SHP77 (cell line): ENCODE measurements at places on chromosomes 3 and 15.

GRCh38 chr15:100230784-100231183, 111.0 kb downstream of the ADAMTS17 start:
- no peak for DNase-seq

- no peak for DNase-seq
Measured at GRCh38 chr15:90851114-90851513, 17.3 kb upstream of the FURIN start.

DNA sequence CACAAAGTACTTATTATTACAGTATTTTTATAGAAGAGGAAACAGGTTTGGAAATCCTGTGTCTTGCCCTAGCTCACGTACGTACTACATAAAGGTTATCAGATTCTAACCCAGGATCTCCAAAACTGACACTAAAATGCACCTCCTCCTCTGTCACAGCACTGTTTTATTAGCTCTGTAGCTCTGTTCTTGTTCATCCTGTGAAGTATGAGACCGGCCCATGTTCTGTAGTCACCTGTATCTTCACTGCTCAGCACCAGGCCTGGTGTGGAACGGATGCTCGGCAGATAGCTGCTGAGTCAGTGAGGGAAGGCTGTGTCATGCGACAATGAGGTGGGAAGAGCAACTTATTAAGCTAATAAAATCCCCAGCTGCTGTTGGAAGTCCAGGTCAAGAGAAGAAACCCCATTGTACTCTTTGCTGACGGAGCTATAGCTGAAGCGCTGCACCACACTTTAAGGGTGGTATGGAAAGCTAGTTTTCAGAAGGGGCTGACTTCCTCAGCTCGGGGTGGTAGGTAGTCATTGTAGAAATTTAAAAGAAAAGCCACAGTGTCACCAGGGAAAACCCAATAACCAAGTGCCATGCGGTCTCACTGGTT, 22.8 kb downstream of the BCL2A1 start:
- DNase-seq = no peak

GRCh38 chr3:133476971-133477375, 77.1 kb downstream of the BFSP2 start:
- DNase-seq = peak; percentile 83

DNA sequence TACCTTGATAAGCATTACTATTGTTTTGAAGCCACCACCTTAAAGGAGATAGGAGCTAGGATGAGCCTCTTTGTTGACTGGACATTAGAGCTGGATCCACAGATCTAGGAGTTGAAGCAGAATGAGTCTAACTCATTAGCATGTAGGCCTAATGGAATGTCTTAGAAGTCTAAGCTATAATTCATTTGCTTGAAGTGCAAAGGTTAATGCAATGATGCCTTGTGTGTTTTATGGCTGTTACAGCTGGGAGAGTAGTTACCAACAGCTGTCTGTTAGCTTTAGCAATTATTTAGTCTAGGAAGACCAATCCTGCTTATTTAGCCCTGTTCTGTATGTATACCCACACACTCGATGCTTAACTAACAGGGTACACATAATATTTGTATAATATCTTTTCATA, 419.3 kb downstream of the TUSC7 start:
- DNase-seq = no peak

GRCh38 chr15:56754772-56755370, 21.6 kb upstream of the ZNF280D start:
- no peak for DNase-seq

DNA sequence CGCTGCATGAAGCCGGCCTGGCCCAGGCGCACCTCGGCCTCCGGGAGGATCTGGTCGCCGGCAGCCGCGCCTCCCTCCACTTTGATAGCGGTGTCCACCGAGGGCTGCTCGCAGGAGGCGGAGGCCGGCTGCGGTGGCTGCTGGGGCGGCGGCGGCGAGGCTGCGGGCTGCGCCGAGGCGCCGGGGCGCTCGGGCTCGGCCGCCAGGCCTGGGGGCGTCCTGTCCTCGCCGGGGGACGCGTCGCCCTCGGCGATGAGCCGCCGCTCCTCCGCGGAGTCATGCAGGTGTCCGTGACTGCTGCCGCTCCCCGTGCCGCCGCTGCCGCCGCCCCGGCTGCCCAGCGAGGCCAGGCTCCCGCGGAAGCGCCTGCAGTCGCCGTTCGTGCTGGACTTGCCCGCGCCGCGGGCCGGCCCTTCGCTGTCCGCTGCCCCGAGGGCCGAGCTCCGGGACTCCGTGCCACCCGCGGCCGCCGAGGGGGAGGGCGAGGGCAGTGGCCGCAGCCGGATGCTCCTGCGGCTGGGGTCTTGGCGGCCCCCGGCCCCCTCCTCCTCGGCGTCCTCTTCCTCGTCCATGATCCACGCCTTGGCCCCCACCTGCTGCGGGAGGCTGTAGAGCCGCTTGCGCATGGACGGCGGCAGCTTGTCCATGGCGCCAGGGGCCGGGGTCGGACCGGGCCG, 996 bp downstream of the HCN4 start:
- no peak for DNase-seq

DNA sequence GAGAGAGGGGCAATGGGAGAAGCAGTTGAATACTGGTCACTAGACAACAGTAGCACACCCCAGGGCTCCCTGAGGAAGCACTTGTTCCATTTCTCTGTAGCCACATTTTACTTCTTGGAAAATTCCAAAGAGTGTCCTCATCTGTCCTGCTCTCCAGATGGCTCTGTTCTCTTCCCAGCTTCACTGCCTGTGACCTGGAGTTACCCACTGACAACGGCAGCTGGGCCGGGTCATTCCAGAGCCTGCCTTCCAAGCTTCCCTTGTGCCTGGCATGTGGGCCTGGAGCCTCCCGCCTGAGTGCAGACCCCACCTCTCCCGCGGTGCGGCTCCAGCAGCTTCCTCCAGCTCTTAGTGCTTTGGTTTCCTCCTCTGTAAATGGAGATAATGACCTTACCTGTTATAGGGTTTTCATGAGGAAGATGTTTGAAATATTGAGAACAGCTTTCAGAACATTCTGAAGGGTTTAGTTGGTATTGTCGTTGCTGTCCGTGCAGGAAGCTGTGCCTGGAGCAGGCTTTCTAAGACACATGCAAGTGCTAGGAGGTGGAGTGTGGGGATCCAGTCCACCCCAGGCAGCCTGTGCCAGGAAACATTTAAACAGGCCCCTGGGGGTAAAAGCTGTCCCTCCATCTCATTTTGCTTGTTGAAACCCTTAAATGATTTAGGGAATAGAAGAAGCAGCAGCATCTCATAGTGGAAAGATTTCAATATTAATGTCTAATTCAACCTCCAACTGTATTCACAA, 24.8 kb downstream of the EFCC1 start:
- no peak for DNase-seq

DNA sequence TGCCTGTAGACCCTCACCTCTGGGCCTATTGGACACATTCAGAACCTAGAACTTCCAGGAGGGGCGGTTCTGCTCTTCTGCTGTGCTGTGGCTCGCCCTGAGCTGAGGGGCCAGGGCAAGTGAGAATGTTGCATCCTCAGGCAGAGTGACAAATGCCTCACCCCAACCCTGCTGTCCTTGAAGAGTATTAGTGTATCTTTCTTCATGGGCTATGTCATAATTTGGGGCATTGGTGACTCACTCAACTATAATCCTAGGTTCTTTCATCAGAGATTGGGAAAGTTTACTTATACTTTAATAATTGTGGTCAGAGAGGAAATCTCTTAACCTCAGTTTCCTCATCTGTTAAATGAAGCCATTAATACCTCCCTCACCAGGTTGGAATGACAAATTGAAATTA, 143.8 kb downstream of the SV2B start:
- no peak for DNase-seq

DNA sequence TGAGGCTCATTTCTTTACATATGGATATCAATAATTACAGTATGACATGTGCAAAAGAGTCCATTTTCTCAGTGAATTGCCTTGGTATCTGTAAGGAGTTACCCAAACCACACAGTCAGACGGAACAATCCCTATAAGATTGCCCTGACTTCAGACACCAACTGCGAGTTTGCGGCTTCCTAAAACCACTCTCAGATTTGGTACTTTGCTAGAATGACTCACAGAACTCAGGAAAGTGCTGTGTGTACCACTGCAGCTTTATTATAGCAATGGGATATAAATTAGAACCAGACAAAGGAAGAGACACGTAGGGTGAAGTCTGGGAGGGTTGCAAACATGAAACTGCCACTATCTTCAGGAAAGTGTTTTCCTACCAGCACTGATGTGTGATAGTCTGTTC, 45.8 kb upstream of the ATP13A3 start:
- no peak for DNase-seq

DNA sequence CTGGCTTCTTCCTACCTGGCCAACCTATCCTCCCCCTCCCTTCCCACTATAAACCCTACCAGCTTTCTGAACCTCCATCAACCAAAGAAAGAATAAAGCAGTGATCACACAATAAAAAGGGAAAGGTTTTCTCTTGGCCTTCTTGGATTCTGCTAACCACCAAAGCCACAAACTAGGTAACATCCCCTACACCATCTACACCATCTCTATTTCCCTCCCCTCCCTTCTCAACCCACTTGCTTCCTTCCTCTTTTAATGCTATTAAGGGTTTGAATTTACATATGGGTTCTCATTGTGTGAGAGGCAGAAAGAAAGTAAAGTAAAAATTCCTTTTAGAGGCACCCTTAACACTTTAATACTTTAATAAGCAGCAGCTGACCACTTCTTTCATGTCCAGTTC, 25.8 kb upstream of the RSL24D1 start:
- DNase-seq = no peak

- no peak for DNase-seq
Measured at GRCh38 chr3:1632128-1632527, 466.5 kb upstream of the CNTN4 start.

DNA sequence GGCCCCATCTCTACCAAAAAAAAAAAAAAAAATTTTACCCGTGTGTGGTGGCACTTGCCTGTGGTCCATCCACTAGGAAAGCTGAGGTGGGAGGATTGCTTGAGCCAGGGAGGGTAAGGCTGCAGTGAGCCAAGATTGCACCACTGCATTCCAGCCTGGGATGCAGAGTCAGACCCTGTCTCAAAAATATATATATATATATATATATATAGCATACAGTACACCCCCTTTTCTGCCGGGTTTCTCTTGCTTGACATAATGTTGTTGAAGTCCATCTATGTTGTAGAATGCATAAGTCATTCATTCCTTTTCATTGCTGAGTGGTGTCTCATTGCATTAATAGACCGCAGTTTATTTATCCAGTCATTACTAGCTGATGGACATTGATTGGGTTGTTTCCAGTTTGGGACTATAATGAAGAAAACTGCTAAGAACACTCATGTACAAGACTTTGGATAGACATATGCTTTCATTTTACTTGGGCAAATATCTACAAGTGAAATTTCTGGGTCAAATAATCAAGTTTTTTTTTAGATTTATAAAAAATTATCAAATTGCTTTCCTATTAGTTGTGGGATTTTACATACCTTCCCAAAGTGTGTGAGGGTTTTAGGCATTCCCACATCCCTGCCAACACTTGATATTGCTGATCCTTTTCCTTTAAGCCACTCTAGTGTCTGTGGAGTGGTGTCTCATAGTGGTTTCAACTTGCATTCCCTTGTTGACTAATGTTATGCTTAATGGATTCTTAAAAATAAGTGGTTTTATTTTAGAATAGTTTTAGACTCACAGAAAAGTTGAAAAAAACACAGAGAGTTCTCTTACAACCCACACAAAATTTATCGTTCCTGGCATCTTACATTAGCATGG, 2.1 kb upstream of the PRR20G start:
- no peak for DNase-seq

DNA sequence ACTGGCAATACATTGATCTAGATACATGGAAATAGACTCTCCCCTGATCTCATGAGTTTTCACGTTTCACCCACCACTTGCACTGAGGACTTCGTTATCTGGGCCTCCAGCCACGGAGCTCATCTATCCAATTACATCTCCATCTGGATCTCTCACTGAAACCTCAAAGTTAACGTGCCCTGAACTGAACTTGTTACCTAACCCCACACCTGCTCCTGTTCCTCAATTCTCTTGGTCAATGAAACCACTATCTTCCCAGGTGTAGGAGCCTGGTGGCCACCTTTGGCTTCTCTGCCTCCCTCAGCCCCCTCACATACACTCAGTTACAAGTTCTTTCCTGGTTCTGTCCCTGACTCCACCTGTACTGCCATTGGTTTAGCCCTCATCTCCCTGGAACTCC, 9.7 kb downstream of the DGKG start:
- no peak for DNase-seq

DNA sequence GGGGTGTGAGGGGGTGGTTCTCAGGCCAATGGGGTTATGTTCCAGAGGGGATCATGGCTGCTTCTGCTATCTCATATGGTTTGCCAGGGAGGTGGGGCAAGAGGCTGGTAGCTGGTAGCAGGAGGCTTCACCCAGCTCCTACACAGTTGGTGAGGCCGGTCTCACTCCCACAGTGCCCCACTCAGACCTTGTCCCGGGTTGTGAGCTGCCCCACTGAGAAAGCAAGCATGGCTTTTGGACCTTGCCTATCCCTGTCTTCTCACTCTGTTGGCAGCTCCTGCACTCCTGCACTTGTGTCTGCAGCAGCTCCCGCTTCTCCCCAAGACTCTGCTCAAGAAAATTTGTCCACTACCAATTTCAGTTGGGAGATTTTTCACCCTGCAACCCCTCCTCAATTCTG, 46.1 kb downstream of the MYRIP start:
- DNase-seq = no peak

- no peak for DNase-seq
Measured at GRCh38 chr3:71548705-71549384, 34.7 kb downstream of the FOXP1 start.

GRCh38 chr3:128845119-128845777, 34.2 kb upstream of the ACAD9 start:
- peak; percentile 34 for DNase-seq

DNA sequence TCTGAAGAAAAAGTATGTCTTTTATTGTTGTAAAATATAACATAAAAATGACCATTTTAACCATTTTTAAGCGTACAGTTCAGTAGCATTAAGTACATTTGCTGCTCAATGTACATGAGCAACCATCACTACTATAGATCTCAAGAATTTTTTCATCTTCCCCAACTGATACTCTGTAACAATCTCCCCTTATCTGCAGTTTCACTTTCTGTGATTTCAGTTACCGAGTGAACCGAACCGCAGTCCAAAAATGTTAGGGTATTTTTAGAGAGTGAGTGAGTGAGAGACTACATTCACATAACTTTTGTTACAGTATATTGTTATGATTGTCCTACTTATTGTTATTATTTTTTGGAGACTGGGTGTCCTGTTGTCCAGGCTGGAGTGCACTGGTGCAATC, 9.0 kb upstream of the SLC25A26 start:
- no peak for DNase-seq
